Activated CD4-positive, alpha-beta T cell treated with anti-CD3 and anti-CD28 coated beads, Interleukin-2, amount 10 ng/mL, durations not matched to agents 24 days and 14 days (primary cell): ENCODE measurements at places on chromosomes 13 and 19. TPM values are rescaled to one million over a fixed set of nuclear protein-coding genes. Genes with fewer than 3 reads are reported as not detected.

GRCh38 chr19:8445488-8446001, 770 bp downstream of the HNRNPM start:
- DNase-seq = peak; percentile 88
- peak overlapping the region; percentile 92 for H3K4me3 ChIP-seq
- H3K36me3 ChIP-seq = peaks cover 29% of the 10 kb centered on the region
- no peaks in the 10 kb centered on the region for H3K27me3 ChIP-seq
- H3K4me1 ChIP-seq = peaks cover 27% of the 10 kb centered on the region

GRCh38 chr19:40286235-40286970, 1.3 kb upstream of the AKT2 start:
- peak overlapping the region; percentile 99 for H3K4me3 ChIP-seq
- H3K4me1 ChIP-seq = peaks cover 32% of the 10 kb centered on the region
- peak overlapping the region; percentile 99 for H3K27ac ChIP-seq
- DNase-seq = no peak
- H3K27me3 ChIP-seq = peaks cover 2% of the 10 kb centered on the region
- peaks cover 14% of the 10 kb centered on the region for H3K36me3 ChIP-seq

- peaks cover 38% of the 10 kb centered on the region for H3K4me1 ChIP-seq
- DNase-seq = peak; percentile 73
- no peak overlapping the region for H3K27ac ChIP-seq
- peak overlapping the region; percentile 29 for H3K4me3 ChIP-seq
Observed at GRCh38 chr19:48877855-48878195, 5.6 kb downstream of the PPP1R15A start.

GRCh38 chr19:5150902-5151741, 182.2 kb downstream of the KDM4B start:
- peaks cover 9% of the 10 kb centered on the region for H3K36me3 ChIP-seq
- H3K27me3 ChIP-seq = no peaks in the 10 kb centered on the region
- H3K4me1 ChIP-seq = no peaks in the 10 kb centered on the region
- H3K27ac ChIP-seq = no peak overlapping the region

DNA sequence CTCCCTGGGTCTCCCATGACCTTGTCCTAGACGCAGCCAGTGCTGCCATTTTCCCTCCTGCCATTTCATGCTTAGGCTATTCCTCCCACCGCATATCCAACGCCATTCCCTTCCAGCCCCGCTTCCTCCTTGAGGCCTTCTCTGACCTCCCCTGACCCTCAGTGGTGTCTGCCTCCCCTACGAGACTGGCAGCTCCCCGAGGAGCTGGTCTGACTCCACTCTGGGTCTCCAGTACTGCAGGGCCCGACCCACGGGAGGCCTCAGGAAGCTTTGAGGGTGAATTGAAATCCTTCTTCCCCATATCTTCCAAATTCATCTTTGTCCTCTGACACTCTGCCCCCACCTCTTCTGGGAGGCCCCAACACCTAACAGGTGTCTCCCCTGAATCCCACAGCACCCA, 708 bp downstream of the KLK15 start:
- DNase-seq = no peak
- H3K4me3 ChIP-seq = no peak overlapping the region
- no peak overlapping the region for H3K27ac ChIP-seq

- H3K4me1 ChIP-seq = peaks cover 73% of the 10 kb centered on the region
- peaks cover 32% of the 10 kb centered on the region for H3K36me3 ChIP-seq
- H3K27ac ChIP-seq = peak overlapping the region; percentile 97
- no peaks in the 10 kb centered on the region for H3K27me3 ChIP-seq
- peak overlapping the region; percentile 89 for H3K4me3 ChIP-seq
- DNase-seq = peak; percentile 88
Observed at GRCh38 chr13:40613192-40613818, 53.1 kb downstream of the FOXO1 start.

The DIRAS1 gene
- total RNA-seq = 0.16 TPM in 1 of 2 replicates, not detected in the other

- peaks cover 51% of the 10 kb centered on the region for H3K27me3 ChIP-seq
- peaks cover 7% of the 10 kb centered on the region for H3K4me1 ChIP-seq
- no peak within 1 kb of the TSS for H3K27ac ChIP-seq
- peak within 1 kb of the TSS; percentile 10 for H3K4me3 ChIP-seq
Observed at GRCh38 chr19:51531349-51532315, at the start of gene SIGLEC6. Gene SIGLEC6 (minus strand): TSS chr19:51531670. CDS start chr19:51531648, 22 bp downstream.

The MEIOSIN gene
- not detected in 2 replicates for total RNA-seq

The PDE4C gene
- total RNA-seq = 0.14 and 0.37 TPM in 2 replicates

- no peak for DNase-seq
- no peaks in the 10 kb centered on the region for H3K27me3 ChIP-seq
- no peak overlapping the region for H3K4me3 ChIP-seq
- H3K4me1 ChIP-seq = peaks cover 22% of the 10 kb centered on the region
- H3K27ac ChIP-seq = no peak overlapping the region
Observed at GRCh38 chr13:102873653-102874052, 27.8 kb downstream of the ERCC5 start.

The ICAM4 gene
- 0.71 and 0.79 TPM in 2 replicates for total RNA-seq

- peak; percentile 25 for DNase-seq
- no peaks in the 10 kb centered on the region for H3K27me3 ChIP-seq
- H3K4me1 ChIP-seq = no peaks in the 10 kb centered on the region
- no peak overlapping the region for H3K27ac ChIP-seq
Observed at GRCh38 chr19:31470229-31470939, 121.1 kb upstream of the TSHZ3 start.

- peaks cover 2% of the 10 kb centered on the region for H3K27me3 ChIP-seq
- peaks cover 42% of the 10 kb centered on the region for H3K4me1 ChIP-seq
- no peak overlapping the region for H3K27ac ChIP-seq
Observed at GRCh38 chr19:2558543-2558942, 82.6 kb downstream of the GADD45B start.

GRCh38 chr19:18279516-18280246, 1.7 kb downstream of the JUND start:
- peaks cover 1% of the 10 kb centered on the region for H3K27me3 ChIP-seq
- peak; percentile 98 for DNase-seq
- H3K4me1 ChIP-seq = peaks cover 41% of the 10 kb centered on the region

DNA sequence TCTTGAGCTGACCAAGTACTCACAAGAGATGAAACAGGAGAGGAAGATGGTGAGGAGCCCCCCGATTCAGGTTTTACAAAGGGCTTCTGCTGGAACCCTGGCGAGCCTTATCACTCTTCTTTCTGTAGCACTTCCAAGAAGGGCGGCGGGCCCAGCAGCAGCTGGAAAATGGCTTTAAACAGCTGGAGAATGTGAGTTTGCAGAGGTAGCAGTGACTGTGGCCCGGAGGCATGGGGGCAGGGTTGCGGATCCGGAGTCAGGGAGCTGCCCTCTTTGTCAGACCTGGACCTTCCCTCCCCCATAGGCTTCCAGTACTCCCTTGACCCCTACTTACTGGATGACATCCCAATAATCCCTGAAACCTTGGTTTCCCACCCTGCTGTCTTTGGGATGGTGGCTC, 3.6 kb downstream of the TRIP10 start:
- H3K4me1 ChIP-seq = peaks cover 24% of the 10 kb centered on the region
- H3K4me3 ChIP-seq = no peak overlapping the region
- H3K27ac ChIP-seq = no peak overlapping the region
- no peaks in the 10 kb centered on the region for H3K27me3 ChIP-seq
- no peak for DNase-seq

DNA sequence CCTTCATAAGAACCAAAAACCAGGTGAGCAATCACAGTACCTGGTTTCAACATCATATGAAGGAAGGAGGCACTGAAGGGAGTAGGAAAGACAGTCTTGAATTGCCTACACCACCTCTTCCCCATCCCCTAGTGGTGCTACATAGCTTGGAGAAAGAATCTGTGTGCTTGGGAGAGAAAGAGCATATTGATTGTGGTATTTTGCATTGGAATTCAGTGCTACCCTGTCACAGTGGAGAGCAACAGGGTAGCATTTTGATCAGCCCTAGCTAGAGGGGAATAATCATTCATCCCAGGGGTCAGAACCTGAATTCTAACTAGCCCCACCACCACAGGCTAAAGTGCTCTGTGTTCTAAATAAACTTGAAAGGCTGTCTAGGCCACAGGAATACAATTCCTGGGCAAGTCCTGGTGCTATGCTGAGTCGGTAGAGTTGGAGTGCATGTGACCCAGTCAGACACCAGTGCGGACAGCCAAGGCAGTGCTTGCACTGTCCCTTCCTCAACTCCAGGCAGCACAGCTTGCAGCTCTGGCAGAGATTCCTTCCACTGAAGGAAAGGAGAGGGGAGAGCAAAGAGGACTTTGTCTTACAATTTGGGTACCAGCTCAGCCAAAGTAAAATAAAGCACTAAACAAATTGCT, 158.7 kb downstream of the VWA8 start:
- H3K27ac ChIP-seq = no peak overlapping the region
- no peak overlapping the region for H3K4me3 ChIP-seq
- no peaks in the 10 kb centered on the region for H3K27me3 ChIP-seq
- H3K36me3 ChIP-seq = peaks cover 48% of the 10 kb centered on the region

The STOML3 gene
- total RNA-seq = not detected in 2 replicates

DNA sequence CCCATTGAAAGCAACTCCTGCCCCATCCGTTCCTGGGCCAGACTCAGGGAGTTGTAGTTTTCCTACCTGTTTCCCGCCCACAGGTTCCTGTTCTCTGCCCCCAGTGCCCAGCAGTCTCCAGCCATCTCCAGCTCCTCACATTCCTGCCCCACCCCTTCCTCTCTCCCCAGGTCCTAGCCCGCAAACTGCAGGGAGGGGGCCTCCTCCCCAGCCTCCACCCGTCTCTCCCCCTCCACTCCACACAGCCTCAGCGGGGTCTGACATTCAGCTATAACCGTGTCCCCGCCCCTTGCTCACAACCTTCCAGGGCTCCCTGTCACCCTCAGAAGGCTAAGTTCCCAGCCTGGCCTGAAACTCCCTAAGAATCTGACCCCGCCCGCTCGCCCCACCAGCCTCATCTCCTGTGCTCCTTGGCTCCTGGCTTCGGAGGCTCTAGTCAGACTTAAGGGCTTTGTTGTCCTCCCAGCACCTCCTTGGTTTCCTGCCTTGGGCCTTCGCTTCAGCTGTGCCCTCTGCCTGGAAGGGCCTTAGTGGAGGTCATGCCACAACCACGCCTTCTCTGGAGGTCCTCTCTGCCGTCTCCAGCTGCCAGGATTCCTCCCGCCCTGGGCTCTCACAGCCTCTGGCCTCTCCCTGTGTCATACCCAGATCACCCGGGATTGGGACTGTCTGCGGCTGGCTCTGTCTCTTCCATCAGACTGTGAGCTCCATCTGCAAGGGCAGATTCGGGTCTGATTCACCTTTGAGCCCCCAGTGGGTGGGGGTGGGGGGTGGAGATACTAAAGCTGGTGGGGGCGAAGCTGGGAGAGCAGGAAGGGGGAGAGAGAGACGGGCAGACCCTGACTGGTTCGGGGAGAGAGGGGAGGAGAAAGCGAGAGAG, 5.1 kb upstream of the SPACA6 start:
- no peak overlapping the region for H3K27ac ChIP-seq
- peak; percentile 53 for DNase-seq
- H3K36me3 ChIP-seq = peaks cover 6% of the 10 kb centered on the region
- peaks cover 14% of the 10 kb centered on the region for H3K4me1 ChIP-seq
- H3K4me3 ChIP-seq = peak overlapping the region; percentile 81

The TSHZ3 gene
- total RNA-seq = 1.3 and 1.6 TPM in 2 replicates

DNA sequence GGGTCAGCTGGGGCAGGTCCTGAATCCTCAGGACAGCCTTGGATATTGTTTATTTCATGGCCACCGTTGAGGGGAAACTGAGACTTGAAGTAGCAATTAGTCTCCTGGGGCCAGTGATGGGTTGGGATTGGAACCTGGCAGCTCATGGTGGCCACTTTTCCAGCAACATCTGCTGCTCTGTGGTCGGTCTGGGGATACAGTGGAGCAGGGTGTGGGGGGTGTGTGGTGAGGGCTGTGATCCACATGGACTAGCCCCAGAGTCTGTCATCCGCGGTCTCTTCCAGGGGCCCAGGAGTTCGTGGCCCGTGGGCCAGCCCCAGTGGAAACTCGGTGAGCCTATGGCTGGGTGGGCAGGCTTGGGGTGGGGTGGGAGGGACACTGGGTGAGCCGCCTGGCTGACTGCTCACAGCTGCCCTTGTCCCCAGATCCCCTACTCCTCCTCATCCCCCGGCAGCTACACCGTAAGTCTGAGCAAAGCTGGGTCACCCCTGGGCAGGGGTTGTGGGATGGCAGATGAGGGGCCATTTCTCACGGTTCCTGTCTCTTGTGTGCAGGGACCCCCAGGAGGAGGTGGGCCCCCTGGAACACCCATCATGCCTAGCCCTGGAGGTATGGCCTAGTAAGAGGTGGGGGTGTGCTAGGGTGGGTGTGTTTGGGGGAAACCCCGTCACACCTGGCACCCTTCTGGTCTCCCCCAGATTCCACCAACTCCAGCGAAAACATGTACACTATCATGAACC, 5.5 kb downstream of the ISYNA1 start:
- H3K27ac ChIP-seq = no peak overlapping the region
- no peak for DNase-seq
- peaks cover 11% of the 10 kb centered on the region for H3K4me1 ChIP-seq
- no peaks in the 10 kb centered on the region for H3K27me3 ChIP-seq
- H3K4me3 ChIP-seq = no peak overlapping the region
- peaks cover 21% of the 10 kb centered on the region for H3K36me3 ChIP-seq

GRCh38 chr19:41882568-41883462, at the start of gene ARHGEF1:
Gene ARHGEF1 (plus strand): TSS chr19:41883184. CDS start chr19:41888083, 4,899 bp downstream.
- no peaks in the 10 kb centered on the region for H3K27me3 ChIP-seq
- H3K4me1 ChIP-seq = peaks cover 41% of the 10 kb centered on the region
- peak within 1 kb of the TSS; percentile 94 for H3K27ac ChIP-seq
- H3K36me3 ChIP-seq = peaks cover 30% of the 10 kb centered on the region
- H3K4me3 ChIP-seq = peak within 1 kb of the TSS; percentile 92

GRCh38 chr13:44680746-44681355, 104.7 kb upstream of the TSC22D1 start:
- peaks cover 5% of the 10 kb centered on the region for H3K4me1 ChIP-seq
- no peaks in the 10 kb centered on the region for H3K36me3 ChIP-seq
- H3K27me3 ChIP-seq = peaks cover 2% of the 10 kb centered on the region
- no peak overlapping the region for H3K4me3 ChIP-seq
- H3K27ac ChIP-seq = no peak overlapping the region

- no peak overlapping the region for H3K4me3 ChIP-seq
- H3K4me1 ChIP-seq = no peaks in the 10 kb centered on the region
- H3K27ac ChIP-seq = no peak overlapping the region
- no peak for DNase-seq
Observed at GRCh38 chr13:75467040-75467728, 14.8 kb downstream of the TBC1D4 start.

DNA sequence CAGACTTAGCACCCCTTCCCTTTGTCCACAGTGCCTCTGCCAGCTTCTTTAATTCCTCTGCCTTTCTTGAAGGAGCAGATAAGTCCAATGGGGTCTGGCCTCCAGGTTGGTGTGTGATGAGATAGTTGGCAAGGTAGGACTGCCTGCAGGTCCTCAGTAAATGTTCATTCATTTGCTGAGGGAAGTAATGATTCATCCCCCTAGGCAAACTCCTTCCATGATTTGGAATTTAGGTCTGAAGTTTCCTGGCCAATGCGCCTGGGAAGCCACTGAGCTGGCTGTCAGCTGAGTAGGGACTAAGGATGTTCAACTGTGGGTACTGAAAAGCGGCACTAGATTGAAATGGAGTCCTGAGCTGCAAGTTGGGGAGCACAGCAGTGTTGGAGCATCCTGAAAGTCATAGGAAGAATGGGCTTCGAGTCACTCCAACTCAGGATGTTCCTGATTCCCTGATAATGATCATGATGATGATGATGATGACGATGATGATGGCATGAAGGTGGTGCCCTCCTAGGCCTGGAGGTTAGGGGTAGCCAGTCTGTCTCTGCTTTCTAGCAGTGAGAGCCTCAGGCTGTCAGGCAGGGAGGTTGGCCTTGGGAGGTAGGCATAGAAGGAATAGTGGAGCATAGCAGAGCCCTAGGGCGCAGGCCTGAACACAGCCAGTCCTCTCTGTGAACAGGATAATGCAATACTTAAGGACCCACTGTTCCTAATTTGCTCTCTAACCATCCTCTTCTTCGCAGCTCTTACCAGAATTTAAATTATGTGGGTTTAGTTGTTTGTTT, 44.7 kb downstream of the COL4A2 start:
- peaks cover 8% of the 10 kb centered on the region for H3K27me3 ChIP-seq
- DNase-seq = no peak
- no peak overlapping the region for H3K27ac ChIP-seq
- H3K4me3 ChIP-seq = no peak overlapping the region
- no peaks in the 10 kb centered on the region for H3K36me3 ChIP-seq

The IQCN gene
- 2.3 and 3.0 TPM in 2 replicates for total RNA-seq
